ACHN (cell line): ENCODE measurements at places on chromosomes 13 and 19.

DNA sequence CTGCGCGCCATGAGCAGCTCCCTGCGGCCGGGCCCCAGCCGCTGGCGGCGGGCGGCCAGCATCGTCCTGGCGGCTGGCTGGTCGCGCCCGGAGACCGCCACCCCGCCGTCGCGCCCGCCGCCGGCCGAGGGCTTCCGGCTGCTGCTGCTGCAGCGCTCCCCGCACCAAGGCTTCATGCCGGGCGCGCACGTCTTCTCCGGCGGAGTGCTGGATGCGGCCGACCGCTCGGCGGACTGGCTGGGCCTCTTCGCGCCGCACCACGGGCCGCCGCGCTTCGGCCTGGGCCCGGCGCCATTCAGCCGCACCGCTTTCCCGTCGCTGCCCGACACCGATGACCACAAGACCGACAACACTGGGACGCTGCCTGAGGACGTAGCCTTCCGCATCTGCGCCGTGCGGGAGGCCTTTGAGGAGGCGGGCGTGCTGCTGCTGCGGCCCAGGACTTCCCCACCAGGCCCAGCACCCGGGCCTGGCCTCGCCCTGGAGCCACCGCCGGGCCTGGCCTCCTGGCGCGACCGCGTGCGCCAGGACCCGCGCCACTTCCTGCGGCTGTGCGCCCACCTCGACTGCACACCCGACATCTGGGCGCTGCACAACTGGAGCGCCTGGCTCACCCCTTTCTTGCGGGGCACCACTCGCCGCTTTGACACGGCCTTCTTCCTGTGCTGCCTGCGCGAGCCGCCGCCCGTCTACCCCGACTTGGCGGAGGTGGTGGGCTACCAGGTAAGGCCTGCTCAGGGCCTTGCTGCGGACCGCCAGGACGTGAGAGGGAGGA, 518 bp downstream of the NUDT19 start:
- DNase-seq = peak; percentile 60

DNA sequence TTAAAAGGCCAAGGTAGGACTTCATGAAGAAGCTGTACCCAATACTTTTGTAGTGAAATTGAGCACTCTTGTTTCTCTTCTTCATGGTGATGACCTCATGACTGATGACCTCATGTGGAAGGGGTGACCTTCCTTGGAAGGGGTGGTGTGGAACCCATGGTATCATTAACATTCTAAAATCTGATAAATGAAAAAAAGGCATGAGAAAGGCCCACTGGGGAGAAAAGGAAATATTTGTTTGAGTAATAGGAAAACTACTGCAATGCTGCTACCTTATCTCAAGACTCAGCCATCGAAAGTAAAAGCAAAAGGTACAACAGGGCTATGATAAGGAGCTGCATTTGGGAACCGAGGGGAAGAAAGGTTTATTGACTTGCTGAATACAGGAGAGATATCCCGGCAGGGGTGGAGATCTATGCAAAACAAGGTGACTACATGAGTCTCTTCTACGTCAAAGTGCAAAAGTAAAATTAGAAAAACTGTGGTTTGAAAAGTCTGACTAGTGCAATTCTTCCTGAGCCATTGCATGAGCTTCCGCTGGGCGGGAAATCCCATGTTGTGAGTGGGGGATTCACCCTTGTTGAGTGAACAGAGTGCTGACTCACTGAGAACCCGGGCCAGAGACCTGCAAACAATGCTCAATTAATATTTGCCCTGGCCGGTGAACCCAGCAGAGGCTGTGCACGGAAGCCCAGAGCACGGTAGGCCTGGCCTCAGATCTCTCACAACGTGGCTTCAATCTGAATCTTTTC, 138.9 kb upstream of the RFC3 start:
- peak; percentile 7 for DNase-seq

DNA sequence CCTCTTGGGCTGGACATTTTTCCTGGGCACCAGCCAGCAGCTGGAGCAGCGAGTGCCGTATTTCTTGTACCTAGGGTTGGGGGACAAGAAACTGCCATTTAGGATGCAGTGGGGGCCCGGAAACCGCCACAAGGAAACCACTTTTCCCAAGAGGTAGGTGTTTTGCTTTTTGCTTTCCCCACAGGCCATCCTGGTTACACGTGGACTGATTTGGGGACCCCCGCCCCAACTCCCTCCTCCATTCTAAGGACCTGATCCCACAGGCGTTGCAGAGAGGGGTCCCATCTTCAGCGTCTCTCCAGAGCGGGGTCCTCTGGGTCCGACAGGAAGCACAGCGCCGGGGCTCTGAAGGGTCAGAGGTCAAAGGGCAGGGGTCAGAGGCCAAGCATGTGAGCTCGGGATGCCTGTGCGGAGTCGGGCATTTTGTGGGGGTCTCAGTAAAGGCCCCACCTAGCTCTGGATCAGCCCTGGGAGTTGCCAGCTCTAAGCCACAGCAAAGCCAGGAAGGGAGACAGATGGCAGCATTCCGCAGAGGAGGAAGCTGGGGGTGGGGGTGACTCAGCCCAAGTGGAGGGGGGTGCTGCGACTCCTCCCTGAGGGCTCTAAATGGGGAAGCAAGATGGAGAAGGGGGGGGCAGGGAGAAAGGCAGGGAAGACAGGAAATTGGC, 4.3 kb downstream of the ZGLP1 start:
- no peak for DNase-seq

DNA sequence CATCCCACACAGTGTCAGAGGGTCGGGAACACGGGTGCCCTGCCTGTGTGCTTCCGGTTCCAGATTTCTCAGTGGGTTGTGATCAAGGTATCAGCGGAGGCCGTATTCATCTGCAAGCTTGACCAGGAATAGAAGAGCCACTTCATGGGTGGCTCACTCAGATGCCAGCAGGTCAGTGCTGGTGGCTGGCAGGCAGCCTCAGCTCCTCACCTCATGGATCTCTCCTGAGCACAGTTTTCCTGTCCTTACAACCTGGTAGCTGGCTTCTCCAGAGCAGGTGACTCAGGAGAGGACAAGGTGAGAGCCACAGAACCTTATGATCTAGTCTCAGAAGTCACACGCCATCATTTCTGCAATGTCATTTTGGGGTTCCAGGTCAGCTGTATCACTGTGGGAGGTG, 44.8 kb upstream of the SPATA13 start:
- no peak for DNase-seq

GRCh38 chr19:43768273-43769050, 12.3 kb downstream of the KCNN4 start:
- no peak for DNase-seq

GRCh38 chr19:45045671-45046353, 7.0 kb downstream of the CLASRP start:
- DNase-seq = no peak

DNA sequence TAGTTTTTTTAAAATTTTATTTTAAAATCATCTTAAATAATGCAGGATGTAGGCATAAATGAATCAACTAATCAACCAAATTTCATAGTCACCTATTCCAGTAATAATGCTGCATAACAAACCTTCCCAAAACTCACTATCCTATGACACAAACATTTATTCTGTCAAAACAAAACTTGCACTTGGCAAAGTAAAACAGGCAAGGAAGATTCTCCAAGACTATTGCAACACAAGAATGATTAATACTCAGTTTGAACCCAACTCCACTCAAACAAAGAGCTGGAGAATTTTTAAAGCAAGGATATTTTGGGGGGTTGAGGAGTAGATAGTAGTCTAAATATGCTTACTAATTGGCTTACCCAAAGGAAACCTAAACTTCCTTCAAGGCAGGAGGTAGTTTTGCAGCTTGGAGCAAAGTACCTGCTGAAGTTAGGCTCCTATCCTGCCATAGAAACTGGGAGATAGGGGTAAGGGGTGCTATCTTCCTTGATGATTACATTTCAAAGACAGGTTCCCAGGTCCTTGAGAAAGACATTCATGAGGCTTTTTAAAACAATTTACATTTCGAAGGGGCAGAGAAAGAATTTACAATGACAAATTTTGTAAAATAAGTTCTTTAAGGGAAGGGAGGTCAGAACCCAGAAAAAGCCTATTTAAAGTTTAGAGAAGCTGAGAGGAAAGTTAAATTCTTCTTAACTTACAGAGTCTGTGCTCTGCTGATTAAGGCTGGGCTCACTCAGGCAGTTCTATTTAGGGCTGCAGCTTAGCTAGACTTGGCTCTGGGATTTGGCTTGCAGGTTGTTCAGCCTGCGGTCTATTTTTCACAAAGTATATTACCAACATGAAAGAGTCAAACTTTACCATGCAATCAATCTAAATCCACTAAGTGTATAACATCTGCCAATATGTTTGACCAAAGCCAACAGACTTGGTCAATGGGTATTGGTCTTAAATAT, 549.0 kb downstream of the KCTD12 start:
- DNase-seq = no peak

- no peak for DNase-seq
Observed at GRCh38 chr13:66951426-66951825, 278.7 kb downstream of the PCDH9 start.
